ENCODE measurements at places on chromosomes 4 and X.

GRCh38 chrX:102593367-102593766 is 5.9 kb upstream of the ARMCX5 start:
- no peak for DNase-seq

DNA sequence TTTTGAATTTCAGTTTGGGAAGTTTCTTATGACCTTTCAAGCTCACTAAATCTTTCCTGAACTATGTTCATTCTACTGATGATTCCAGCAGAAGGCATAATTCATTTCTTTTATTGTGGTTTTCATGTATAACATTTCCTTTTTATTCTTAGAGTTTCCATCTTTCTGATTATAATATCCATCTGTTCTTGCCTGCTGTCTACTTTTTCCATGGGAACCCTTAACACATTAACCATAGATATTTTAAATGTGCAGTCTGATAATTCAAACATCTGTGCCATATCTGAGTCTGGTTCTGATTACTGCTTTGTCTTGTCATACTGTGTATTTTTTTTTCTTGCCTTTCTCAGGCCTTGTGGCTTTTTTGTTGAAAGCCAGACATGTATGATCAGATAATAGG is 234.7 kb downstream of the COX7B2 start:
- DNase-seq = no peak

DNA sequence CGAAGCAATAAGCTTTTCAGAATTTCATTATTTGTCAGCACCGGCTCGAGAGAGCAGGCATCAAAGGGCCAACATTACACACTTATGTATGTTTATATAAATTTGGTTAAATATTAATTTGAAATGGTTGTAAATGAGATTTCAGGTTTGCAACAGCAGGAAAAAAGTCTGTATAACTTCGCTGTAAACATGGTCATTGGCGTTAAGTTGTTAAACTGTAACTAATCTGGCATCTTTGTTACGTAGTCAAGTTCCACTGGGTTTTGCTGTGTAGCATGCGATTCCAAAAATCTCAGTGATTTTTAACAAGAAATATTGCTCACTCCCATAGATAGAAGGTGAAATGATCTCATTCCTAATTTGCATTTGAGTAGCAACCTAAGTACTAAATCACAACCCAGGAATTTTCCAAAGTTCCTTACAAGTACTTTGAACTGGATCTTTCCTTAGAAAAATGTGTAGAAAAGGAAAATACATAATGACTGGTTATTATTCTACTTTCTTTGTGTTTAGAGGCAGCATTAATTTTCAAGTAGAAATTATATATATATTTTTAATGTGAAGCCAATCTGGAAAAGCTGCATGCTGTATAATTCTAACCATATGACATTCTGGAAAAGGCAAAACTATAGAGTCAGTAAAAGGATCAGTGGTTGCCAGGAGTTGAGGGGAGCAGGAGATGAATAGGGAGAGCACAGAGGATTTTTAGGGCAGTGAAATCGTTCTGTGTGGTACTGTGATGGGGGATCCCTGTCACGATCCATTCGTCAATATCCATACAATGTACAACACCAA is 222.1 kb downstream of the CBR4 start:
- DNase-seq = no peak

DNA sequence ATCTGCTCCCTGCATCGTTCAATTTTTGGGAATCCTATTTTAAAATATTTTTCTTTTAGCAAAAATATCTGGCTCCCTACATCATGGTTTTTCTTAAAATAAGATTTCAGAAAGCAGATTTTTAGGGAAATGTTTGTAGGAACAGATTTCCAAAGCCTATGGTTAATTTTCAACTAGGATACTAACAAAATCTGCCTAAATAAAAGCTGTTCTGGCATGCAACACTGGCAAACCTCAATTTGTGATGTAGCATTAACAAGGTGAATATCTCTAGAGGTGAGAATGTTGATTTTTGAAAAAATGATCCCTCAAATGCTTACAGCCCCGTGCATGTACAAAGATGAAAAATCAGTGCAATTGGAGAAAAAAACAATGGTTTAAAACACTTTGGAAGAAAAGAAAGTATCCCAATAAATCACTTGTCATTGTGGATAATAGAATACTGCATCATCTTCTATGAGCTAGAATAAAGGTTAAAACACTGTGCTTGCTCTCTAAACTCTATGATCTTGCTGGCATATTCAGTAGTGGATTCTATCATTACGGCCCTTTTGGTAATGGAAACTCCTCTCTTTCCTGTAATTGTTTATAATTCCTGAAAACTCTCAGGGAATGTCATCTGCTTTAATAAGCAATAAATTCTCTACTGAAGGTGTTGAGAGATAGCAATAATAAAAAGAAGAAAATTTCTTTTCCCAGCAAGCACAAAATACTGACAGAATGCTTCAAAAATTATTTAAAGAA is 97.6 kb downstream of the C4orf33 start:
- DNase-seq = no peak

GRCh38 chr4:88963817-88964216 is 93.2 kb downstream of the FAM13A start:
- no peak for DNase-seq

GRCh38 chr4:174120446-174121295 is 162.8 kb downstream of the FBXO8 start:
- peak; percentile 58 for DNase-seq

DNA sequence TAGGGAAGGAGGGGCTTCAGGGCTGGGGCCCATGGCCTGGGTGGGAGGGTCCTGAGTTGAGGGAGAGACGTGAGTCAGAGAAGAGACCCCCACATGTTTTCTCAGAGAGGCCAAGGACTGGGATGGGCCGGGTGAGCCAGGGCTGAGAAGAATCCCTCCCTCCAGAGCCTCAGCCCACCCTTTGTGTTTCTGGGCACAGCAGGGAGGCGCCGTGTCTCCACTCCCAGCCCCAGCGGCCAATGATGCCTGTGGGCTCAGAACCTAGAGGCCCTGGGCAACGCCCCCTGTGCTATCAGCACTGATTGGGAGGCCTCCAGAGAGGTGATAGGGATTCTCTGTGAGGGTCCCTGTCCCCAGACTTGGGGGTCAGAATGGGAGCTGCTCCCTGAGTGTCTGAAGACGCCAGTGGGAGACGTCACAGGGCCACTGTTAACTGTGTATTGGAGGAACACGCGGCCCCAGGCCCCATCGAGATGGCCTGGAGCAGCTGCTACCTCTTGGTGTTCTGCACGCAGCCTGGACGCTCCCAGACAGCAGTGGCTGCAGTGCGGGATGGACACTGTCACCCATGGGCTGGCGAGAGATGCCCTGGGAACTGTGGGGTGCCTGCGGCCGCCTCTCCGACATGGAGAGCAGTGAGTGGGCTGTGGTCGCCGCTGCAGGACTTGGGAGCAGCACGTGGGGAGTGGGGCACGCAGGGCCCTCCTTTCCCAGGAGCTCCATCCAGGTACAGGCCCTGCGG is 8.5 kb downstream of the FGFRL1 start:
- no peak for DNase-seq

DNA sequence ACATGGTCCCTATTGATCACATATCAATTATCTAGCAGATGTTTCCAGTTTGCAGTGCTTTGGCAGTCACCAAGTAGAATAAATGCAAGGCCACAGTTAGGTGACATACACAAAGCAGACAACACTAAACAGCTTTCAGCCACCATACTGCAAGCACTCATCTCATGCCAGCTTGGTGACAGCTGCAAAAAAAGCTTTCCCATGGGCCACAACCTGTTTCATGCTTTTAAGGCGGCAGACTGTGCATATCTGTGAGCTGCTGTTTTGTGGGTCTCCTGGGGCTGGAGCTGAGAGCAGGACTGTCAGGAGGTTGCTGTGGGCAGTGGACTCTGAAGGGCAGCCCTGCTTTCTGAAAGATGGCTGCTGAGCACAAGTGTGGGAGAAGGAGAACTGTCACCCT is 82.6 kb downstream of the FHDC1 start:
- DNase-seq = no peak

DNA sequence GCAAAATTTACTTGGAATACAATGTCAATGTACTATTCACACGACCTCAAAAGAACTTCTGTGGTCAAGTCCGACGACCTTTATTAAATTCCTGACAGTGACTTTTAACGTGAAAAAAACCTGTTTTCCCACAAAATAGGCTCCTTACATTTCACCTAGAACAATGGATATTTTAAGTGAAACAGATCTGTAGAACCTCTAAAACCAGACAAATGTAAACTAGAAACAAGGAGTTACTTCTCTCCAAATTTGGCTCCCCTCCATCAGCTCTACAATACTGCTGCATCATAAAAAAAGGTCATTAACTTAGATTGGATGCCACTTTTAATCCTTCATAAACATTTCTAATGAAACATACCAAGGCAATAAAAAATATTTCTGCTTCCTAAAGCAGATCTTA is 1.2 kb downstream of the NEK1 start:
- no peak for DNase-seq

DNA sequence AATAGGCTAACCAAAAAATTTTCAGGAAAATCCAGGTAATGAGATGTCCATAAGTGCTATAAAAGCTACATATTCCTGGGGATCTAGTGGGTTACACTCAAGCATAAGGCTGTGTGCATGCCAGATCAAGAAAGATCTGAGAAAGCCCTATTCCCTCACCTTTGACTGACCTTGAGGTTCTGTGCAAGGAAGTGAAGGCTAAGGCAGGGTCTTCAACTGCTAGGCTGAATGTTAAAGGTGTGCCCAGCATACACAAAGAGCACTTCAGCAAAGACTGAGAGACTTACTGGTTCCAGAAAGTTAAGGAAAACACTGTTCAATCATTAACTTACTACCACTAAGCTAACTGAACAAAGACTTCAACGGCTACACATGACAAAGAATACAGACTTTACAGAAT is 269.7 kb downstream of the GPC3 start:
- DNase-seq = no peak

DNA sequence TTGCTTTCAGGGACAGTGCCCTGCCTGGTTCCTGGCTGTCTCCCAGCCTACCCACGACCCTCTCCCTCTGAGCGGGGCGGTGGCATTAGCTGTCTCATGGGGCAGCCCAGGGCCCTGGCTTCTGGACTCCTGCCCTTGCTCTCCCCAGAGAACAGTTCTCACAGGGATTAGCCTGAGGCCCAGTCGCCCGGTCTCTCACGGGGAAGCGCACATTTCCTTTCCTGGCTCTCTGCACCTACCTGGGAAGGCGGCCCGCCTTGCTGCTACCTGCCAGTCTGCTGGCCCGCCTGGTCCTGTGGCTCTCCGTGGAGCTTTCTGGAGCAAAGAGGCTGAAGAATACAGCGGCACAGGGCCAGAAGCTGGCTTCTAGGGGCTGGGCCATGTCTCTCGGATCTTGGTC is 128.4 kb downstream of the FHDC1 start:
- peak; percentile 25 for DNase-seq

DNA sequence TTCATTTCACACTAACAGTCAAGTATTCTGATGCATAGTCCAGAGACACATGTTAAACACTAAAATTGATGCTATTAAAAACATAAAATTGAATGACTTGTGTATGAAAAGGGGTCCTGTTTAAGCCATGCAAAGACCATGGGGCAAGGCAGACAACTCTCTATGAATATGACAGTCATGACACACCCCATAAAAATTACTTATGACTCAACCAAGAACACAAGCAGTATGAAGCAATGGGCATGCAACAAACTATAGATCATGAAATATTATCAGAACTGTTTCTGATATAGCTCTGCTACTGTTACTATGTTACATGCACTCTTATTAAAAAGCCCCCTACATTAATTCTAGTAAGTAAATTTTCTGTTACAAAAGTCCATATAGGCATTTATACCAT is 57.5 kb upstream of the ZCCHC13 start:
- no peak for DNase-seq

DNA sequence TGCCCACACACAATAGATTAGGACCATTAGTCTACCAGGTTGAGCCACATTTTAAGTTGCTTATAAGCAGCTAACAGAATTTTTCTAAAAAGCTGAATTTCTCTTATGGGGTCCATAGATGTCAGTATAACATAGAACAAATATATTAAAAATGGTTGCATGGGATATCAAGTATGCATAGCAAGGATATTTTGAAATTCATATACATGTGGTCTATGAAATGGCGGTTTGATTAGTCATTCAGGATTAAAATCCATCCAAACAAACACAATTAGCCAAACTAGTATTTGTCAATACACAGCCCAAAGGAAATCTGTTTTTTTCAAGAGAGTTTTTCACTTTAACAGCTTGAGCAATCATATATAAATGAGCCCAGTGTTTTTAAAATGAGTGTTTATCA is 33.5 kb upstream of the AMOT start:
- DNase-seq = no peak

DNA sequence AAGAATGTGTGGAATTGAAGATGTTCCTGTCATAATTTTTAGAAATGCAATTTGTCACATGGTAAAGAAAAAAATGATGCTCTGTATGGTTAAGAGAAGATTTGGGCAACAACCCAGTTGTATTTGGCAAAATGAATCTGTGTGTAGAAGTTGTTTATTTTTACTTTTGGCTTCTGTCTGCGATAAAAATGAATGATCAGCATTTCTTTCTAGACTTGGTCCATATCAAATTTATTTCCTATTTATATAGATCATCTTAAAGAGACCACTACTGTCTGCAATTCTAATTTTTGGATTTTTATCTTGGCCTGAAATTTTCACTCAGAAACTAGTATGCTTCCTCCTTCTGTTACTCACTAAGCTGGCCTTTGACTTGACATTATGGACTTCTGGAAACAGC is 396.9 kb downstream of the FAM47A start:
- DNase-seq = no peak

GRCh38 chrX:20515841-20516461 is 249.2 kb upstream of the RPS6KA3 start:
- no peak for DNase-seq

DNA sequence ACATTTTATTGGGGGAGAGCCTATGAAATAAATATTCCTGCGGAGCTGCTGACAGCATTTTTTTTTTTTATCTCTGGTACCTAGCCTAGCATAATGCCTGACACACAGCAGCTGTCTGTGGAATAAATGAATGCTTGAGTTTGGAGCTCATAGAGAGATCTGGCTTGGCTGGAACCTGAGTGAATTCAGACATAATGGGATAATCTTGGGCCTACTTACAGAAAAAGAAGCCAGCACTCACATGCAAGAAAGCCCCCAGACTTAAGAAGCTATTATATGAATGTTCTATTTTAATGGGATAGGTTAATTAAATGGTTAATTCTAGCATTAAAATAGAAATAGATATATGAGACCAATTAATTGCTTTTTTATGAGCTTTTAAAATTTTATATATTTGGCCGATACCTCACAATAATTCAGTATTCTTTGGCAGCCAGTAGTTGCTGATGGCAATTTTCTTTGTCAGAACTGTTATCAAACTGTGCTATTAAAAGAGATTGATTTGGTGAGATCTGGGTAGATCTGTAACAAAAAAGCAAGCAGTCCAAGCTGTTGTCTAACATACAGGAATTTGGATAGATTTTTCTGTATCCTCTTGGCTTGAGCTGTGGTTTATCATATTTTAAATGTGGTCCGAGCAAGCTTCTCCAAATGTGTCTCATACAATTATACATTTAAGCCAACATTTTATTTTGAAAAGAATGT is 654.2 kb downstream of the PCDH7 start:
- no peak for DNase-seq

GRCh38 chr4:185966997-185967775 is 101.8 kb upstream of the TLR3 start:
- DNase-seq = no peak

DNA sequence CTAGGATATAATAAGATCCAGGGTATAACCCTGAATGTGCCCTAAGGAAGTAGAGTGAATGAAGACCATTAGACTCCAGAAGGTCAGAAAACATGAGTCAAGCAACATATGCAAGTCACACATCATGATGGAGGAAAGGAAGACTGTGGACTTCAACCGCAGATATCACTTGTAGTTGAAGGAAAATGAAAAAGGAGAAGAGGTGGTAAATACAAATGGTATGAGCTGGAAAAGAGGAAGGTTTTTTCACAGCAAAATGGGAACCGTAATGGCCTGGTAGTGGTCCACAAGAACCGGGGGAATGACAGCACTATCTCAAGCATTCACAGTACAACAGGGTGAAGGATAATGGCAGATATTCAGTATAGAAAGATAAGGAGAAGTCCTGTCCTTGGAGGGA is 5.2 kb upstream of the SCFD2 start:
- DNase-seq = no peak

All from HuH-7 (cell line).